ENCODE measurements at places on chromosomes 2 and 18. TPM values are rescaled to one million over a fixed set of nuclear protein-coding genes. Genes with fewer than 3 reads are reported as not detected.

The SPP2 gene
- not detected for total RNA-seq

The DYNAP gene
- not detected for total RNA-seq

- no peak for DNase-seq
Observed at GRCh38 chr2:5592916-5593315, 99.3 kb upstream of the SOX11 start.

DNA sequence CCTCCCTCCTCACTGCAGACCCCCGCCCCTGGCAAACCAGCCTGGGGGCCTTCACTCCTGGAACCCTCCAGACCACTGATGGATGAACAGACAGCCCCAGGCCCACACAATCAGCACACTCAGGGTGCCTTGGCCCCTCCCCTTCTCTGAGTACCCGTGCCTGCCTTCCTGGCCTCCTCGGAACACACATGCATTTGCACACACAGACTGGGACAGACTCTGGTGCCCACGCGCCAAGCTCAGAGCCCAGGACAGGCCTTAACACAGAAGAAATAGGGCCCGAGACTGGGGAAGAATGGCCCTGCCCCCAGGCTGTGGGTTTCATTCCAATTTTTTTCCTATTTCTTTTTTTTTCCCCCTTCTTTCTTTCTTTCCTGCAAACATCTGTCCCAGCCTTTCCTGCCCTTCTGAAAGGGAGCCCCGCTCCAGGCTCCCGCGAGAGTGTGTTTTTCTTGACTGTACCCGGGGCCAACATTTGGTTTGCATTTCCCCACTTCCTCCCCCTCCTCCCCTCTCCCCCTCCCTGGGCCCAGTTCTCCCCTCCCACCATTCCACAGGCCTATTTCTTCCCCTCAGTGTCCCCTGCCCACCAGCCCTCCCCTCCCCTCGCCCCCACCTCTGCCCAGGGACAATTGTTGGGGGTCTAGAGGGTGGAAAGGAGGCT lies 618 bp upstream of the TNS1 start:
- DNase-seq: no peak

The AGXT gene
- not detected for total RNA-seq

DNA sequence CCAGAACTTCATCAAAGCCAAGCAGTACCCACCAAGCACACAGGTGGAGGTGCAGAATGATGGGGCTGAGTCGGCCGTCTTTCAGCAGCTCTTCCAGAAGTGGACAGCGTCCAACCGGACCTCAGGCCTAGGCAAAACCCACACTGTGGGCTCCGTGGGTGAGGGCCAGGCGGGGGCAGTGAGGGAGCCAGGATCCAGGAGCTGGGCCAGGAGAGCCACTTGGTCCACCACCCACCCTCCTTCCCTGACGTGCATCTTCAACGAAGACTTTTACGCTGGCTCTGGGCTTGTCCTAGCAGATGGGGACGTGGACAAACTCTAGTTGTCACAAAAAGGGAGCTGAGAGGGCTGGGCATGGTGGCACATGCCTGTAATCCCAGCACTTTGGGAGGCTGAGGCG lies 11.8 kb downstream of the VIL1 start:
- no peak for DNase-seq

- no peak for DNase-seq
Observed at GRCh38 chr2:127142663-127143630, 36.0 kb upstream of the BIN1 start.

DNA sequence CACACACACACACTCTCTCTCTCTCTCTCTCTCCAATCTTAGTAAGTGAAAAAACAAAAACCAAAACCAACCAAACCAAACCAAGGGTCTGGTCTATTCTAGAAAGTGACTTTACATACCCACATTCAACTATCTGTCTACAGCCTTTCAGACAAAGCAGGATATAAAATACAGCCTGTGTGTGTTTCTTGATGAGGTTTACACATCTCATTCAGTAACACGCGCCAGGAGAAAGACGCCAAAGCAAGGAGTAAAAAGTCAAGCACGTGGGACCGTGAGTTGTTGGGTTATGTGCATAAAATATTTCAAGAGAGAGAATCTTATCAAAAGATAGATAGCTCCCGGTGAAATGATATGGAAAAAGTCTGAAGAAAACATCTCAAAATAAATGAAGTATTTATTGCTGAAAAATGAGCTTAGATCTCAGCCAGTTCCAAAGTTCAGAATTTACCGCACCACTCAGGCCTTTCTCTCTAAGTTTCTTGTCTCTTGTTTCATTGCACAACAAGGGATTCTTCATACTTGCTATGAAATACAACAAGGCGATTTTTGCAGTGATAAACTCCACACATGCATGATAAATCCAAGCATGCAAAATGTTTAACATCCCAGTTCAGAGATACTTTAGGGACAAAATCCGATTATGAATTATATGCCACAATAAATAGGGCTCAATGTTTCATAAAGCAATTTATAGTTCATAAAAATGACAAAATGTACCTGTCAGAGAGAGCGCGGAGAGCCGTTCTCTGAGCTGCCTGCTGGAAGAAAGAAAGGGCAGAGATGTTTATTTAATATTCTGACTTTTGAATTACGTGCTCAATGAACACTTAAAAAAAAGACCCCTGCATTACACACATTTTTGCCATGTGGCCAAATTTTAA lies 159.3 kb upstream of the REV1 start:
- DNase-seq: no peak

- no peak for DNase-seq
Observed at GRCh38 chr2:233466991-233467603, 99.5 kb downstream of the USP40 start.

The ZBTB7C gene
- not detected for total RNA-seq

GRCh38 chr2:148218326-148219075 lies 197.6 kb downstream of the MBD5 start:
- DNase-seq: no peak

The ZNF804A gene
- total RNA-seq: not detected
